ENCODE measurements at places on chromosomes 1 and 21.

GRCh38 chr21:44897326-44898010, 23.2 kb downstream of the ITGB2 start:
- no peak for DNase-seq

- DNase-seq, result peak; percentile 42
Measured at GRCh38 chr1:2416403-2416802, 4.0 kb upstream of the PEX10 start.

- DNase-seq, result no peak
Measured at GRCh38 chr1:110639724-110640386, 33.7 kb upstream of the KCNA2 start.

- DNase-seq, result peak; percentile 68
Measured at GRCh38 chr1:36099681-36100341, 11.1 kb downstream of the ADPRS start.

GRCh38 chr1:45994423-45994822, 138.0 kb downstream of the PIK3R3 start:
- DNase-seq, result no peak

- no peak for DNase-seq
Measured at GRCh38 chr1:91872000-91872399, 14.0 kb downstream of the TGFBR3 start.

DNA sequence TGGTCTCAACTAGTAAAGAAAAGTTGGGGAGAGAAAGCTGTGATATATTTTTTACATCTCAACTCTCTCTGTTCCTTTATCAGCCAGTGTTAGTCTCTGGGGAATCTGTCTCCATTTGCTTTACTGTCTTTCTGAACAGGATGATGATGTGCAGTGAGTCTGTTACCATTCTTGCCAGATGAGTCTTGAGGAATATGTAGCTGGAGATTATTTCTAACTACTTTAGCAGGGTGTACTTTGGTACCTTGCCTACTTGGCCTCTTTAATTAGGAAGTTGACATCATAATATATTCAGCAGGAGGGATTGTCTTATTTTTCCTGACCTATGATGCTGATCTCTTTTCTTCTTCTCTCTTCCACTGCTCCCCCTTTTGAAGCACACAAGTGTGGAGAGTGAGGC, 15.7 kb upstream of the HAX1 start:
- DNase-seq, result no peak

GRCh38 chr1:94982398-94982797, 55.5 kb upstream of the CNN3 start:
- DNase-seq, result no peak

DNA sequence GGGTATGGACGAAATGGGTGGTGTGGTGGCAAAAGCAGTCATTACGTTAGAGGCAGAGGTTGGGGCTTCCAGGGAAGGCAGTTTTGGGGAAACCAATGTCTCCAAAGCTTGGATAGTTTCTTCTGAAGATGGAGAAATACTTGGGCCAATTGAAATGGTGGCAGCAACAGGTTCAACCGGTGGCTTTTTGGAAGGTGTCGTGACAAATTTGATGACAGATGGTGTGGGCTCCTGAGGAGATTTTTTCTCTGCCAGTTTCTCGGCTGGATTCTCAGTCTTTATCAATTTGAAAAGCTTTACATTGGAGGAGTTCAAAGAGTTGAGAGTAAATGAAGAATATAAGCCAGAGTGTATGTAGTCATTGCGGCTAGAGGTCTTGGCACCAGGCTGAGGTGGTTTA, 11.5 kb downstream of the ELK4 start:
- DNase-seq, result no peak

GRCh38 chr21:40060083-40060677, 192.9 kb downstream of the PCP4 start:
- no peak for DNase-seq

DNA sequence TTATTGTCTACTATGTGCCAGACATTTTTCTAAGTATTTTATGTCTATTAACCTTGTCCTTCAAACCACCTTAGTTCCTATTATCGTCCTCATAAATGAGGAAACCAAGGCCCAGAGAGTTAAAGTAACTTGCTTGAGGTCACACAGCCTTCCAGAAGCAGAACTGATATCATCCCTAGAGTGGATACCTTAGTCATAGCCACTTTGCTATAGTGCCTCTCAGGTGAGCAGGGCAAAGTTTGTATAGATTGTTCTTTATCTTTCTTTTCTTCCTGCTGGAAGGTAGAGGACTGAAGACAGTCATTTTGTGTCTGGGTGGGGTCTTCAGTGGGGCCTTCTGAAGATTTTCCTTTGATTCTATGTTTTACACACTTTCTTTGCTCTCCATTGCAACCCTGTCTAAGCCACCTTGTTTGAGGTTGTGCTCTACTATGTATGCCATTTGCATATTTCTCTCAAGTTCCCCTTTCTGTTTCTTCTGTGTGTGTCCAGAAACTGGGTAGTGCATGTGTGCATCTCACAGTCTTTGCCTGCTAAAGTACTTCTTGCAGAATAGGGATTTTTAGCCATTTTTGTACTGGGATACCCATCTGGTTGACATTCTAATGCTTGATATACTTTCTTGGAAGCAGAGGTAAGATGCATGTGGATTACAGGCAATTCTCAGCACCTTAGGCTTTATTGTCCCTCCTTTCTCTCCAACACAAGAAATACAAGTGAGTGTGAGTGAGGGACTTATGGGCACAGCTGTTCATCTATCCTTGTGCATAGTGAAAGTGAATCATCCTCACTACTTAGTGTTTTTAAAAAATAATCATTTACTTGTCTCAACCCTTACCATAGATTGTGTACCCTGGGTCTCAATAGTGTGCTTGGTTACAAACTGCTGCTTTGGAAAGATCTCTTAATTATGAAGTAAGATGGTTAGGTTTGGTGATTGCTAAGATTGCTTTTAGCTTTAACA, 207.6 kb upstream of the HMCN1 start:
- no peak for DNase-seq

Measured in CD4-positive, alpha-beta T cell treated with Interleukin-6 at 100 ng/mL for 8 hours (primary cell).